GM12865 (cell line): ENCODE measurements at places on chromosomes 7 and 10.
A peak's percentile ranks its signal among the peaks of the same experiment; 100 is the strongest.

GRCh38 chr10:102384053-102384452, 11.5 kb upstream of the NFKB2 start:
- DNase-seq, result no peak

GRCh38 chr7:17444673-17445072, 146.2 kb downstream of the AHR start:
- no peak for DNase-seq

DNA sequence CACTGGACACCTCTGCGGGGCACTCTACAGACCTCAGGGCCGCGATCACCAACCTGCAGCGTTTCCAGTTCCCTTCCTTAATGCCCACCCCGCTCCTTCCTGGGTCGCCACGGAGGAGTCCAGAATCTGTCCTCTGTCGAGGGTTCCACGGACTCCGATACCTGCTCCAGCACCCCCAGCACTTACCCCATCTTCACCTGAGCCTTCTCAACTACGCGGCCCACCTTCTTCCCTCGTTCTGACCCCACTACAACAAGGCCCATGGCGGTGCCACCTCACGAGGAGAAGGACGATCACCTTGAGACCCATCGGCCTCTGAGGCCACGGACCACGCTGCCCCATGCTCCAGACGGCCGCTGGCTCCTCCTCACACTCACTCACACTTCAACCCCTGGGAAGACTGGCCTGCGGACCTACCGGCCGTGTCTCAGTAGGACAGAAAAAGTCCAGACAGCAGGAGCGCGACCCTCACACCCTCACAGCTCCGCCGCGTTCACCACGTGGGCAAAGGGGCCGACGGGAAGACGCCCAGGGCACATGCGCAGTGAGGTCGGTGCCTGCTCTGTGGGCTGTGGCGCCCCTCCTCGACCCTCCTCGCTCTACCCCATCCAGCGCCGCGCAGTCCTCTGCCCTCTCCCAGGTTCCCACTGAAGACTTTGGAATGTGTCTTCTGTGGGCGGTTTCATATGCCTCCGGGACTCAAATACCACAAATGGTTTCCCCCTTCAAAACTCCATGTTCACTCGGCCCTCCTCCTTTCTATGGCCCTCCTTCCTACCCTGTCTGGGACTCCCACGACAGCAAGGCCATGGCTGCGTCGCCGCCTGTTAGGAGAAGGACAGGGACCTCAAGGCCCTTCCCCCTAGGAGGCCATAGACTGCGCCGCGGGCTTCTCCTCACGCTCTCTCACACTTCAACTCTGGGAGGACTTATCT, 193.9 kb upstream of the PHF14 start:
- DNase-seq, result no peak

GRCh38 chr7:92793656-92794205, 42.6 kb downstream of the CDK6 start:
- DNase-seq, result no peak

- no peak for DNase-seq
These were observed 819.4 kb downstream of the MAGI2 start for GRCh38 chr7:78634093-78634492.

GRCh38 chr7:29413626-29414136, 150.0 kb upstream of the PRR15 start:
- DNase-seq, result no peak

DNA sequence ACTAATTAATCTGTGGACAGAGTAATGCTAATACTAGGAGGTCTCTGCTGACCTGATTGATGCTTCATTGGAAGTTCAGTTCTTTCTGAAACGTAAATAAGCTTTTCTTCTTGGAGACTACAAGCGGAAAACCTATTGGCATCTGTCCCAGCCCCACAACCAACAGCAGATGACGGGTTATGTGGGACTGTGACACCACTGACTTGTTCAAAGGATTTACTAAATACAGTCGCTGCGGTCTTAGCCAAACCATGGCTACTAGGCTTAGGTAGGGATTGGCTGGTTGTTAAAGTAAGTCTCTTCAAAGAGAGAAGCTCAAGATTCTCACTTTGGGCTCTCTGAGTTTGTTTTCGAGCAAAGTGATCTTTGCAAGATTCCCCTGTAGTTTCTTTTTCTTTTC, 68.3 kb downstream of the HYCC1 start:
- no peak for DNase-seq

- DNase-seq, result no peak
These were observed 10.8 kb upstream of the C10orf53 start for GRCh38 chr10:49668684-49669083.

- no peak for DNase-seq
These were observed 502.4 kb downstream of the GRID1 start for GRCh38 chr10:85864173-85864549.

GRCh38 chr7:121919986-121920385, 47.0 kb downstream of the PTPRZ1 start:
- DNase-seq, result no peak

GRCh38 chr10:32454148-32454547, 8.2 kb downstream of the CCDC7 start:
- no peak for DNase-seq

DNA sequence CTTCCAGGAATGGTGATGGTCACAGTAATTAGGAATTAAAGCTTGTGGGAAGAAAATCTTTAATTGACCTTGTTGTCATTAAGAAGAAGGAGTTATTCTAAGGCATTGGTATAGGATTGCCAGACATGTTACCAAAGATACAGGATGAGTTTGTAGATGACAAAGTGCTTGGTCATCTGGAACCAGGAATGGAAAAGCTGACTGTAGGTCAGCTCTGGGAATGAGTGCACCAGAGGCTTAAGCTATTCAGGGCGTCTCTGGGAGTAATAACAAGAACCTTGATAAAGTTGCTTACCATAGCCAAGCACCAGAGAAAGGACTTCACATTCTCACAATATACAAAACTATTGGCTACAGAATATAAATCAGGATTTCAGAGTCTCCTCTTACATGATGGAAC, 89.0 kb downstream of the PHTF2 start:
- DNase-seq, result no peak

- no peak for DNase-seq
These were observed 14.7 kb downstream of the CNPY1 start for GRCh38 chr7:155531681-155532080.

- DNase-seq, result no peak
These were observed 21.5 kb downstream of the LRRN3 start for GRCh38 chr7:111112439-111112838.

GRCh38 chr7:79434867-79435266, 18.6 kb downstream of the MAGI2 start:
- no peak for DNase-seq

GRCh38 chr7:37247861-37248260, 200.8 kb downstream of the ELMO1 start:
- no peak for DNase-seq

DNA sequence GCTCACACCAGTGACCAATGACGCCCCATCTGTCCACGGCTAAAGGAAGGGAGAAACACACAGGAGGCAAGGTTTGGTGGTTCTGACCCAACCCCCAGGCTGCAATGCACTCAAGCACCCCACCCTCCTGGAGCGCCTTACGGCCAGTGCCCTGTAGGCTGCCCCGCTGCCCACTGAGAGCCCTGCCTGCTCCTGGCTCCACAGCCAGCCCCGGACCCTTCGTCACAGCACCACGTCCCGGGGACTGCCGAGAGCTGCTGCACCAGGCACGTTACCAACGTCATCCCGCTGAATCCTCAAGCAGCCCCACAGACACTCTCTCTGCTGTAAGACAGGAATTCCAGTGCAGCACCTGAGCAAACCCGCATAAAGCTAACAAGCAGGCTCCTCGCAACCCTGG, 87.8 kb downstream of the MAD1L1 start:
- no peak for DNase-seq

GRCh38 chr7:74479066-74479781, 25.5 kb downstream of the GTF2IRD1 start:
- no peak for DNase-seq

GRCh38 chr10:131127610-131128009, 183.9 kb downstream of the TCERG1L start:
- no peak for DNase-seq

- DNase-seq, result no peak
These were observed at the start of gene MICALL2 for GRCh38 chr7:1458683-1459511. Gene MICALL2, minus strand, starts transcription at chr7:1459470. Its CDS starts 144 bp downstream, at chr7:1459326.

GRCh38 chr10:51564896-51565510, 134.4 kb downstream of the CSTF2T start:
- no peak for DNase-seq

- DNase-seq, result no peak
These were observed 51.9 kb upstream of the A1CF start for GRCh38 chr10:50937230-50937907.

DNA sequence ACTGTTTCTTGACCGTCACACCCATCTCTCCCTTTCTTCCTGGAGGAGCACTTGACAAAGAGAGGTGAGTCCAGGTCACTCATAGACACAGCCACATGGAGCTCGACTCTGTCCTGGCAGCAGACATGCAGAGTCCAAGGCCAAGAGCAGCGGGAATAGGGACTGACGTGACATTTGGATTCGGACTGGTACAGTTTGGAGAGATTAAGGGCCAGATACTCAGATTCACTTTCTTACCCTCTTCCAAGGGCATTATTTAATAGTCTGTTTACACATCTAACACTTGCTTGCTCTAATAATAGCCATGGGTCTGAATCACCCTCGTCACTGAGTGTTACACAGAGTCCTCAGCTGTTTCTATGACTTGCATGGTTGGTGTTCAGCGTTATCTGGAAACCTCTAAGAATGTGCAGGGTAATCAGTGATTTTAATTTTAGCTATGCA, 39.2 kb upstream of the OTUD1 start:
- no peak for DNase-seq

GRCh38 chr7:73373741-73374140, 45.8 kb downstream of the FKBP6 start:
- no peak for DNase-seq

DNA sequence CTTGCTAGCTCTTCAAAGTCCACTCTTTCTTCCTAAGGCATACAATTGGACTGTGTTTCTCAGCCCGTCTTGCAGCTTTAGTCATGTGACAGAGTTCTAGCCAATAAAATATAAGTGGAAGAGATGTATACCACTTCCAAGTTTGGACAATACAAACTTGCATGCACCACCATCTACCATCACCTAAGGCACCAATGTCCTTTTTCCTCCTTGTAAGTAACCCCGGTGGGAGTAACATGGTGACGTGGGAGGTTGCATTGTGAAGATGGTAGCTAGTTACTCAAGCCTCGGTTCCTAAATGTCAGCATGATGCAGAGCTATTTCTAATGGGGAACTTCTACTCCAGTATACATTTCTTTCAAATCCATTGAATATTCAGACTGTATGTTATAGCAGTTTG, 5.3 kb upstream of the CACNB2 start:
- DNase-seq, result no peak

DNA sequence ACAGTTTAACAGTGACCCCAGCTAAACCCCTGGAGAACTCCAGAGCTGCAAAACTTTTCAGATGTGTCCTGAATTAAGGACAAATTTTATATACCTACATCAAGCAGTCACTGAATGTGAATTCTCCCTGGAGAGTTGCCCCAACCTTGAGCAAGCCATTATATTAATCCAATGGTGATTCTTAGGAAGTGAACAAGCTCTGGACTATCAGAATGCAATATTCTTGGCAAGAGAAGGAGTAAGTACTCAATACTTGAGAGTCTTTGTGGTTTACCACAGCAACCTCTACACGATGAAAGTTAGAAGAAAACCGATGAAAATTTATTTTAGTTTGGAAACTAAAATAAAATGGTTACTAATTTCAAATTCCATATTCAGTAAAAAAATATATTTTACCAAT, 19.3 kb upstream of the ZNF365 start:
- DNase-seq, result no peak

DNA sequence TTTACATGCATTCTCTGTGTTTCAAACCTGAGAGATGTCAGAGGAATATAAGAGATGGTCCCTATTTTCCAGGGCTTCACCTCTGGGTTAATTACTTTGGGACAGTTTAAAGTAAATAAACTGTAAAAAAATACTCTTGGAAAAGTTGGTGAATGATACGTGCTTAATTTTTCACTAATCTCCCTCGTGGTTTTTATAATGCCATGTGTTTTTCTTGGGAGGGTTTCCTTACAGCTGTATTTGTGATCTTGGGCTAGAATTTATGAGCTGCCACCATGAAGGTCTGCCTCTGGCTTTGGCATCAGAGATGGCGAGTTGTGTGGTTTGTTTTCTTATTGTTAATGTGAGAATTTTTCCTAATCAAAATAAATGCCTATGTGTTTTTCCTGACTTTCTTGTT, 322.5 kb downstream of the AUTS2 start:
- no peak for DNase-seq

- no peak for DNase-seq
These were observed 281.5 kb downstream of the CELF2 start for GRCh38 chr10:11299125-11299524.

- peak; percentile 92 for DNase-seq
These were observed at the start of gene TAF3 for GRCh38 chr10:7818295-7819120. Gene TAF3, plus strand, starts transcription at chr10:7818505. Its CDS starts 205 bp downstream, at chr10:7818710.

DNA sequence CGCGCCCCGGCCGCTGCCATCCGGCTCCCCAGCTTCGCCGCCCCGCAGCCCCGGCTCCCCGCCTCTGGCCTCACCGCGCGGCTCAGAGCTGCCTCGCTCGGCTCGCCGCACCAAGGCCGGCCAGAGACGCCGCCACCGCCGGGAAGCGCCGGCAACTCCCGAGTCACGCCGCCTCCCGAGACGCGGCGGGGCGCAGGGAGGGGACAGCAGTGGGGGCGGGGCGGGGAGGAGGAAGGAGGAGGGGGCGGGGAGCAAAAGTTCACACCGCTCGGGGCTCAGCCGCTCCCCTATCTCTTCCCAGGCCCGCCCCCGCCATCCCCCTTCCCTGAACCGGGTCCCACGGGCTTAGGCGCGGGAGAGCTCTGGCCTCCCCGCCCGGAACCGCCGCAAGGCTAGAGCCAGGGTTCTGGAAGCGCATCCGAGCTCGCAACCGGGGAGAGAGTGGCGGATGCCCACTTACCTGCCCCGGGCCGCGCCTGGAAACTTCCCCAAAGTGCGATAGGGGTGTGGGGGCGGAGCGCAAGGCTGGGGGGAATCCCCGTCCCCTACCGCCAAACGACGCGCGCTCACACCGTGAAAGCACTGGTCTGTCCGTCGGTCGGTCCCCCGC, 1.0 kb downstream of the CHST15 start:
- DNase-seq, result peak; percentile 42

DNA sequence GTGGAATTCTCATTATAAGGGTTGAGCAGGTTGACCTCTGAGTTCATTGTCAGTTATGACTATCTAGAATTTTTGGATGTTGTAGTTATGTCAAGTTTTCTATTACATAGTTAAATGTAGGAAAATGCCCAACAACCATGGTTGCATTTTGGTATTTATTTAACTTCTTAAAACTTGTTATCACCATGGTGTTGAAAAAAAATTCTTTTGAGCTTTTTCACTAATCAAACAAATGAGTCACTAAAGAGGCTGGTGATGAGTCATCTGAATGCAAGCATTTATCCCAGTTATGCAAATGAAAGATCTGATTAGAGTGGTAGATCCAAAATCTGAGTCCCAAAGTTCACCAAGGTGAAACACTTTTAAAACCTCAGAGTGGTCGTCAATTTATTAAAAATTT, 624.7 kb upstream of the IGFBP3 start:
- DNase-seq, result no peak
